ENCODE measurements at places on chromosomes 2 and 18. TPM values are rescaled to one million over a fixed set of nuclear protein-coding genes. Genes with fewer than 3 reads are reported as not detected.

The KCNIP3 gene
- total RNA-seq = 10.7 TPM

The MC4R gene
- total RNA-seq = not detected

- no peaks in the 10 kb centered on the region for H3K4me1 ChIP-seq
- H3K27ac ChIP-seq = peak overlapping the region; percentile 90
- no peaks in the 10 kb centered on the region for H3K36me3 ChIP-seq
- DNase-seq = no peak
These were observed 6.0 kb upstream of the ROCK1 start for GRCh38 chr18:21117409-21118131.

GRCh38 chr2:10002109-10002508 is 41.2 kb upstream of the KLF11 start:
- H3K27ac ChIP-seq = no peak overlapping the region
- no peak overlapping the region for H3K4me3 ChIP-seq
- DNase-seq = no peak
- no peaks in the 10 kb centered on the region for H3K27me3 ChIP-seq

DNA sequence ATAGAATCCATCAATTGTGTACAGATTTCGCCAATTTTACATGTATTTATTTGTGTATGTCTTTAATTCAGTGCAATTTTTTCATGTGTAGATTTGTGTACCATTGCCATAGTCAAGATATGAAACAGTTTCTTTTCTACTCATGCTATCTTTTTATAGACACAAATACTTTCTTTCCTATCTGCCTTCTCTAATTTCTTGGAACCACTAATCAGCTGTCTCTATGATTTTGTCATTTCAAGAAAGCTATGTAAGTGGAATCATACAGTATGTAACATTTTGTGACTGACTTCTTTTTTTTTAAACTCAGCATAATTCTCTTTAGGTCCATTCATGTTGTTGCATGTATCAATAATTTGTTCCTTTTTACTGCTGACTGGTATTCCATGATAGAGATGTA is 33.3 kb downstream of the KIAA1328 start:
- H3K27ac ChIP-seq = no peak overlapping the region
- H3K36me3 ChIP-seq = peaks cover 2% of the 10 kb centered on the region
- H3K4me1 ChIP-seq = no peaks in the 10 kb centered on the region
- H3K27me3 ChIP-seq = no peaks in the 10 kb centered on the region
- DNase-seq = no peak

- H3K4me1 ChIP-seq = peaks cover 4% of the 10 kb centered on the region
- peak overlapping the region; percentile 51 for H3K27ac ChIP-seq
- no peaks in the 10 kb centered on the region for H3K27me3 ChIP-seq
- peak overlapping the region; percentile 87 for H3K4me3 ChIP-seq
These were observed 2.7 kb downstream of the PPP1CB start for GRCh38 chr2:28754321-28754720.
